ENCODE measurements at places on chromosomes 1 and 21.

- DNase-seq, result no peak
Observed at GRCh38 chr1:162856260-162856659, 4.7 kb downstream of the CCDC190 start.

DNA sequence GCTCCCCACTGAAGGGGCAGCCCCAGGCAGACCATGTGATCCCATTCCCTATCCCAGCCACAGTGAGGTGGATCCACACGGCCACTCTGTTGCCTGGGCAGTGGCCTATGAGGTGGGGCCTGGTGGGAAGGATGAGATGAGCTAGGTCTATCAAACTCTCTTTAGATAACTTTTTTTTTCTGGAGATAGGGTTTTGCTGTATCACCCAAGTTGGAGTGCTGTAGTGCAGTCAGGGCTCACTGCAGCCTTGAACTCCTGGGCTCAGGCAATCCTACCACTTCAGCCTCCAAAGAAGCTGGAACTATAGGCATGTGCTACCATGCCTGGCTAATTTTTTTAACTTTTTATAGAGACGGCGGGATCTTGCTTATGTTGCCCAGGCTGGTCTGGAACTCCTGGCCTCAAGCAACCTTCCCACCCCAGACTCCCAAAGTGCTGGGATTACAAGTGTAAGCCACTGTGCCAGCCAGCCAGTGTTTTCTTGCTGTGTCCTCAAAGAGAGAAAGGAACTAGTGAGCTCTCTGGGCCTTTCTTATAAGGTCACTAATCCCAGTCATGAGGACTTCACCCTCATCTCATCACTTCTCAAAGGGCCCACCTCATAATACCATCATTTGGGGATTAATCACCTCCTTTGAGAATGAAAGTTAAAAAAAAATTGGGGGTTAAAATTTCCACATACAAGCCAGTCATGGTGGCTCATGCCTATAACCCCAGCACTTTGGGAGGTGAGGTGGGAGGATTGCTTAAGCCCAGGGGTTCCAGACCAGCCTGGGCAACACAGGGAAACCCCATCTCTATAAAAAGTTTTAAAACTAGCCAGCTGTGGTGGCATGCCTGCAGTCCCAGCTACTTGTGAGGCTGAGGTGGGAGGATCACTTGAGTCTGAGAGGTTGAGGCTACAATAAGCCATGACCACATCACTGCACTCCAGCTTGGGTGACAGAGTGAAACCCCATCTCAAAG lies 36.6 kb downstream of the H3-3A start:
- DNase-seq, result no peak

GRCh38 chr1:55212349-55213150 lies 2.6 kb downstream of the USP24 start:
- DNase-seq, result peak; percentile 8

GRCh38 chr1:15028616-15029015 lies 124.9 kb upstream of the TMEM51 start:
- DNase-seq, result no peak

DNA sequence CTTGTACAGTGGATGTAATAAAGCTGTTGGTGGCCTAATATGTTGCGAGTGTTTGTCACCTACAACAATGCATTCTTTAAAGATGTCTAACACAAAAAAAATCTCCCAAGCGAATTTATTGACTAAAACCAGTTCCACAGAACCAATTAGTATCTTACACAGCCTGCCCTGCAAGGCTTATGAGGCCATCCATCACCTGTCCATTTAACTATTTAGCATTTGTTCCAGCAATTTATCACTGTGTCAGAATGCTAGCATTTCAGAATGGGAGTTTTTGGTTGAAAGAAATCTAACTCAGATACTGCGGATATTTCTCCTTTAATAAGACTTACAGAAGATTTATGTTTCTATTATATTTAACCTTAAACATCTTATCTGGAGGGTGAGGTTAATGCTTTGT lies 831.1 kb upstream of the PRMT6 start:
- no peak for DNase-seq

DNA sequence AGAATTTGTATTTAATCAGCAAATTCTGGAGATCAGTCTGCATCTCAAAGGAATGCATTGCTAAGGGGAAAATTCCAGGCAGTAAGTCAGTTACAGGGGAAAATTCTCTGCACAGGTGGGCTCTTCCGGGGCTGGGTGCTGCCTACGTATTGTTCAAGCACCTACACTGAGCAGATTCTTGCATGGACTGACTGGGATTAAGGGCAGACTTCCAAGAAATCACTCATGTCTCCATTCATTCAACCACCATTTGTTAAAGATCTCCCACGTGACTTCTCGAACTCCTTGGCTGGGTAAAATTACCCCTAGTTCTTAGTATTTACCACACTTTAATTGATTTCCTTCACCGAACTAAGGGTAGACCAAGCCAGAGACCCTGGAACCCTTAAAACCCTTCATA lies 28.2 kb upstream of the KCNE1 start:
- no peak for DNase-seq

DNA sequence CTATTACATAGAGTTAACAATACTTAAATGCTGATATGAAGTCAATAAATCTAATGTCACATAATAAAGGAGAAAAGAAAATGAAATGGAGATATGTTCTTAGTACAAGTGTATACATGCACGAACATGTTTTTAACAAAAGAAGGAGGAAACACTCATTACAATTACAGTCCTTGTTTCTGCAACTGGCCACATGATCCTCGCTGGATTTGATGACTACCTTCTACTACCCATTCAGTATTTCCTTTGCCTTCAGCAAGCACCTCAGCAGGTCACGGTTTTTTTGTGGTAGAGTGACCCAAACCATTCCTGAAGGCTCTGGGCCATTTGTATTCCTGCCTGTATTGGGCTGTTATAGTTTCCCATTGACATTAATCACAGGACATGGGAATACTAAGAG lies 172.8 kb upstream of the CXADR start:
- no peak for DNase-seq

GRCh38 chr1:167084757-167085156 lies 5.4 kb downstream of the GPA33 start:
- DNase-seq, result no peak

GRCh38 chr1:3125078-3125477 lies 56.1 kb downstream of the PRDM16 start:
- DNase-seq, result no peak

DNA sequence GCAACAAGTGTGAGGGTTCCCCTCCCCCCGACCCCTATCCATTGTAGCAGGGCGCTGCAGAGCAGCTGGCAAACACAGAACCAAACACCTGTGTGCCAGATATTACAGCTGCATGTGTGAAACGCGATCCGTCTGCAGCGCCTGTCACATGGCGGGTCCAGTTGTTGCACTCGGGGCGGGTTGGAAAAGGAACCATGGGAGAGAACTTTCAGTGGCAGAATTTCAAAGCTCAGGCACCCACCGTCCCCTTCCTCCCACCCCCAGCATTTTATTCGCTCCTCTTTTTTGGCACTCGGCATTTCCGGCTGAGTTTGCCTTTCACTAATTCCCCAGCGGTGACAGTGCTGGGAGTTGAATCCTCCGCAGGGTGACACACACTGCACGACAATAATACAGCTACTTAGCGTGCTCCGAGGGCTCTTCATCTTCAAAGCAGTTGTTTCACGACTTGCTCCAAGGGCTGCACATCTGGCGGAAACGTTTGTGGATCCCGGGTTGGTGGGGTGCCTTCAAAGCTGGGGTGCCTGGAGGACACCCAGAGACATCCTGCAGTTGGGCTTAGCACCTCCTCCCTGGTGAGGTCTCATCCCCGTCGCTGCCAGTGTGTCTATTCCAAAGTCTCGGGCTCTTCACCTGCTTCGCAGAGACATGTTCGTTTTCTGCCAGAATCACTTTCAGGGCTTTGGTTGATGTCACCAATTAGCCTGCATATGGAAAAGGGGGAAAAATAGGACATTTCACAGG lies 180.7 kb downstream of the ZBTB18 start:
- no peak for DNase-seq

GRCh38 chr1:69862906-69863305 lies 295.2 kb downstream of the LRRC7 start:
- no peak for DNase-seq

DNA sequence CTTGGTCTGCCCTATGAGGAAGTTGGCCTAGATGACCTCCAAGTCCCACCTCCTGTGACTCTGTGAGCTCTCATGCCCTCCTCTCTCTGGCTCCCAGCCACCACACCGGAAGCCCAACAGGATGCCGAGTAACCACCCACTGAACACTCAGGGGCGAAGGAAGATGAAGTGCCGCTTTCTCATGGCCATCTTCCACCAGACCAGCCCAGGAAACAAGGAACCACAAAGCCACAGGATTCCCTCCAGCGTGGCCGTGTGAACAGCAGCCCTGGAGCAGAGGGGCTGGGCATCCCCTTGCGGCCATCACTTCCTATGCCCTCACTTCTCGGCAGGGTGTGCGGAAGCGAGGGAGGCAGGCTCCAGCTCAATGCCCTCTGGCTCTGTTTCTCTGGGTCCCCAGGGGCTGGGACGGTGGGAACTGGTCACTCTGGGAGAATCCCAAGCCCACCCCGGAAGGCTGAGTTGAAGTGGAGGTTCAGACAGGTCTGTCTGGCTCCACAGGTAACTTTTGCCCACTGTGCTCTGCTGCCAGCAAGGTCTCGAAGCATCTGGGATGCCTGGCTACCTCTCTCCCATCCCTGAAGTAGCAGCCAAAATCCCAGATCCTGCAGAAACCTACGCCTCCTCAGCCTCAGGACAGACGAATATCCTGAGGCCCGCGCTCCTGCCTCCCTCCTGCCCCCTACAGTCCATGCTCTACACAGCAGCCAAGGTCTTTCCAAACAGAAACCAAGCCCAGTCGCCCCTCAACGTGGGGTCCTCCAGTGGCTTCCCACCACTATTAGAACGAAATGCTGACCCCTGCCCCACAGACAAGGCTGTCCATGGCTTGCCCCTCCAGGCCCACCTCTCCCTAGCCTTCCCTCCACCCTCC lies 44.2 kb upstream of the ECE1 start:
- DNase-seq, result peak; percentile 73

DNA sequence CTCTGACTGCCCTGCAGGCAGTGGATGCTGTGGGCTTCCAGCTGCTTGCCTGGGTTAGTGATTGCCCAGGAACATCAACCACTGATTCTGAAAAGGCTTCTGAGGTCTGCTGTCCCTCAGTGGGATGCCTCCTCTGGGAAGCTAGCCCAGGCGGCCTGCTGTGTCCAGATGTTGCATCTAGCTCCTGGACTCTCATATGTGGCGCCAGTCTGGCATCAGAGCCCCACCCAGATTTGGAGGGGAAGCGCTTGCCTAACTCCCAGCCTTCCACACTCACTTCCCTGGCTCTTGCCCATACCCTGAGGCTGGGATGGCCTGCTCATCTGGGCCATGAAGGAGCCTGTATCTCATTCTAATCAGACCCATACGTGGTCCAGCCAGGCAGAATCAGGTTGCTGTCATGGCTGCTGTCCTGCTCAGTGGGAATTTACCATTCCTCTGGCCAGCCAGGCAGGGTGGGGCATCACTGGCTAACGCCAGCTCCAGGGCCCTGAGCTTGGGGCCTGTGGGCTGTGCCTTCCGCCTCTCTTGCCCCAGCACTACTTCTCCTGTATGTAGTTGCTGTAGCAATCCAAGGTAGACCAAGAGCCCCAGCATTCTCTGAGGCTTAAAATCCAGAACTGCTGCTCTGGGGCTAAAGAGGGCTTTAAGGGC lies 4.1 kb downstream of the CSF1 start:
- DNase-seq, result no peak

GRCh38 chr1:101723415-101723814 lies 273.3 kb downstream of the OLFM3 start:
- no peak for DNase-seq

- peak; percentile 77 for DNase-seq
Observed at GRCh38 chr1:23544444-23545389, 13.7 kb upstream of the E2F2 start.

DNA sequence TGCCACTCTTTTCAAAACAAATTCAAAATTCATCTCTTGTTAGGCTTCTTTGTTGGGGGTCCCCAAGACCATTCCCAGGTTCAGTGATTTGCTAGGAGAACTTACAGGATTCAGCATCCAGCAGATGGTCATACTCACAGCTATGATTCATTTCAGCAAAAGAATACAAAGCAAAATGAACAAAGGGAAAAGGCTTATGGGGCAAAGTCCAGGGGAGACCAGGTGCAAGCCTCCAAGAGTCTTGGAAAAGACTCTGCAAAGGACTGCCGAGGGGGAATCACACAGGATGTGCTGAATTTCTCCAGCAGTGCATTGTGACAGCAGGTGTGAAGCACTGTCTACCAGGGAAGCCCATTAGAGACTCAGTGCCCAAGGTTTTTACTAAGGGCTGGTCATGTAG lies 7.3 kb downstream of the TRAF5 start:
- DNase-seq, result no peak

GRCh38 chr1:76802094-76802493 lies 65.2 kb upstream of the ST6GALNAC5 start:
- DNase-seq, result no peak
